Activated B cell treated with CpG ODN at 0.5 μM for 24 hours (primary cell): ENCODE measurements at places on chromosomes 16 and 17. TPM values are rescaled to one million over a fixed set of nuclear protein-coding genes. Genes with fewer than 3 reads are reported as not detected.

GRCh38 chr16:51573191-51573590 lies 422.1 kb upstream of the SALL1 start:
- DNase-seq, result no peak

- DNase-seq, result no peak
These were observed 25.8 kb downstream of the ABR start for GRCh38 chr17:1153795-1154546.

GRCh38 chr17:41942626-41943373 lies 12.4 kb downstream of the ODAD4 start:
- DNase-seq, result no peak

DNA sequence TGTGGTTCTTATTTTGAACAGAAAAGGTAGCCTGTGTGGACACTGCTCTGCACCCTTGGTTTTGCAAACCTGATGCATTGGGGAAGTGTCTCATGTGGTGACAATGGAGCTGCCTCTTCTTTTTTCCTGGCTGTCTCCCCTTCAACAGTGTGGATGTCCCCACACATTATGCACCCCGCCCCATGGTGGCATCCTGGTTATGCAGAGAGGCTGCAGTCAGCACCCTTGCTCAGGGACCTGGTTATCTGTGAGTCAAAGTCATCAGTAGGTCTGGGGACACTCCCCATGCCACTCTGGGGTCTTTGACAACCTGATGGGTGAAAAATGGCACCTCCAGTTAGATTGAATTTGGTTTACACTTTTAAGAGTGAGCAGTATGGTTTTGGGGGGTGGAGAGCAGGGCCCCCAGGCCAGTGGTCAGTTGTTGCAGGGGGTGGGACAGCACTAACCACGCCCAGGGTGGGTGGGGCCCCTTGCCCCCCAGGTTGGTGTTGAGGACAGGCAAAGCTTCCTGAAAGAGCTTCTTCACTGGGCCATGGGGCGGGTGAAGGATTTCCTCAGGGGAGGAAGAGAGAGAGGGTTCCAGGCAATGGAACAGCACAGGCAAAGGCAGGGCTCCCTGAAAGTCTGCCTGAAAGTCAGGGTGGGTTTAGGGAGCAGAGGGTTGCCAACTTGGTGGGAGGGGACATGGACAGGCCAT lies 24.6 kb upstream of the KCNJ12 start:
- DNase-seq, result no peak

Gene SYT17
- 21.2 and 25.4 TPM in 2 replicates for total RNA-seq

DNA sequence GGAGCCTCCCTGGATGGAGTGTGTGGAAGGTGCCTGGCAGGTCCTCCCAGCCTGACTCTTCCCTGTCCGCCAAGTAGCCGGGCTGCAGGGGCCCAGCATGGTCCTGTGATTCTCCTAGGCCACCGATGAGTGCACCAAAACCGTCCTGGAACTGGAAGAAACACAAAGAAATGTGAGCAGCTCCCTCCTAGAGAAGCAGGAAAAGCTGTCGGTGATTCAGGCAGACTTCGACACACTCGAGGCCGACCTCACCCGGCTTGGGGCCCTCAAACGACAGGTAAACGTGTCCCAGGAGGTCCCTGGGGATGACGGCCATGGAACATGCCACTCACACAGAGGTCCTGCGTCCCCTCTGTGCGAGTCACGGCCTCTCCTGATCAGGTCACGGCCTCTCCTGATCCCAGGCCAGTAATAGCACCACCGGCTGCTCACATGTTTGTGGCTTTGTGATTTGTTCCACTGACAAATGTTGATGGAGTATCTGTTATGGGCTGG lies 4.2 kb upstream of the GAA start:
- DNase-seq, result no peak

DNA sequence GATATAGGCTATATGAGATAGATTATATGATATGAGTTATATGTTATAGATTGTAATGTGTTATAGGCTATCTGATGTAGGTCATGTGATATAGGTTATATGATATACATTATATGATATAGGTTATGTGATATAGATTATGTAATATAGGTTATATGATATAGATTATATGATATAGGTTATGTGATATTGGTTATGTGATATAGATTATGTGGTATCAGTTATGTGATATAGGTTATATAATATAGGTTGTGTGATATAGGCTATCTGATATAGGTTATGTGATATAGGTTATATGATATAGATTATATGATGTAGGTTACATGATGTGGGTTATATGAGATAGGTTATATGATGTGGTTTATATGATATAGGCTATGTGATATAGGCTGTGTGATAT lies 68.5 kb downstream of the RGS9 start:
- no peak for DNase-seq

- DNase-seq, result no peak
These were observed 10.6 kb downstream of the CCDC102A start for GRCh38 chr16:57525761-57526160.

DNA sequence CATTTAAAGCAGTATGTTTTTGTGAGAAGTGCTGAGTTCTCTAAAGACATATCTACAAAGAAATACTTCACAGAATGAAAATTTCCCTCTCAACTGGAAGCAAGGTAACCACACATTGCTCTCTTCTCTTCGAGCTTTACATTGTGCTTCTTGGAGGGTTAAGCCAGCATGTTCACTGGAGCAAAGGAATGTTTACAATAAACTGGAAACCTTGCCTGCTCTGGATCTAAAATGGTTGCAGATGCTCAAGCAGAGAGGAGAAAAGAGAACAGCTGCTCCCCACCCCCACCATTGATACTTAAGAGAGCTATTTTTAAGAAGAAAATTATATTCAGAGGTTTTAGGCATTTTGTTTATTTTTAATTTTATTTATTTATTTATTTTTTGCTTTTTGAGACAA lies 213.1 kb downstream of the CEP112 start:
- no peak for DNase-seq

- DNase-seq, result no peak
These were observed 8.5 kb downstream of the NR1D1 start for GRCh38 chr17:40091691-40092397.

GRCh38 chr17:77914385-77915254 lies 43.9 kb upstream of the TNRC6C start:
- DNase-seq, result no peak

Gene SOX15
- total RNA-seq, result 0.24 and 0.64 TPM in 2 replicates

- DNase-seq, result no peak
These were observed 33.7 kb downstream of the TSC2 start for GRCh38 chr16:2081201-2082084.

- DNase-seq, result no peak
These were observed 44.3 kb upstream of the ENPP7 start for GRCh38 chr17:79686476-79686875.

Gene CCL3
- total RNA-seq, result 74.4 and 74.5 TPM in 2 replicates

DNA sequence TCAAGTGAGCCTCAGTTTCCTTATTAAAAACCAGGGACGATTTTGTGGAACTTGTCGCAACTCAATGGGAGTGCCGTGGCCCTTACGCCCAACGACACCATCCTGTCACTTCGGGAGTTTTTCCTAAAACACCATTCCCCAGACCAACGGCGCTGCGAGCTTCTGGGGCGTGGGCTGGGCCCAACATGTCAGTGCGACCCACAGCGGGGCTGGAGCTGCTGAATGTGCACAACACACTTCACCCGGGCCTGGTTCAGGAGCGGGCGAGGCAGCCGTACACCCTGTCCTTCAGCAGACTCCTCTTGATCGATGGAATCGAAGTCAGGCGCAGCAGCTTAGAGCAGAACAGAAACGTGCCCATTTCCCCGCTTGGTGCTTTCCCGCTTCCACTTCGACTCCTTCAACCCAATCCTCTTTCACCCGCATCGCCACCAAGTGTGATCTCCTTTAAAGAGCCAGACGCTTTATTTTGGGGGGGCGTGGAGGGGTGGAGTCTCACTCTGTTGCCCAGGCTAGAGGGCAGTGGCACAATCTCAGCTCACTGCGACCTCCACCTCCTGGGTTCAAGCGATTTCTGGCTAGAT lies 13.2 kb upstream of the SLC7A5 start:
- DNase-seq, result no peak

Gene FGF11
- total RNA-seq, result 1.3 and 2.8 TPM in 2 replicates

GRCh38 chr17:78878871-78879527 lies 24.0 kb downstream of the CEP295NL start:
- DNase-seq, result no peak

Gene CCL4
- 68.8 and 82.1 TPM in 2 replicates for total RNA-seq

DNA sequence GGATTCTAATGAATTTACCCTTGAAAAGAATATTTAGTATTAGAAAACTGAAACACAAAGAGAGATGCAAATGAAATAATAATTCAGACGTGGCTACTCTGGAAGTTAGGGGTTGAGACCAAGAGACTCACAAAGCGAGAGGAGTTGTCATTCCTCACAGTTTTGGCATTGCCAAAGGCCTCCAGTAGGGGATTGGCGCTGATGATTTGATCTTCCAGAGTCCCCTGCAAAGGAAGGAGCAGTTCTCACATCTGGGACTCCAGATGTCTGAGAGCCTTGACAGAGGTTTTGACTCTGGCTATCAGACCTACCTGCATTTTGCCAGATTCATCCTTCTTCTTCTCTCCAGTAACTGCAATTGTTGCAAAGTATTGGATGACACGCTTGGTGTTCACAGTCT lies 6.6 kb downstream of the MYH8 start:
- no peak for DNase-seq

Gene SOST
- not detected in 2 replicates for total RNA-seq

- DNase-seq, result no peak
These were observed 9.5 kb downstream of the TAOK1 start for GRCh38 chr17:29399634-29400033.

- no peak for DNase-seq
These were observed 268.9 kb upstream of the AXIN2 start for GRCh38 chr17:65830356-65830755.

- no peak for DNase-seq
These were observed 21.3 kb downstream of the GNA13 start for GRCh38 chr17:65035191-65035590.

GRCh38 chr17:78585006-78585630 lies 7.9 kb upstream of the DNAH17 start:
- no peak for DNase-seq

DNA sequence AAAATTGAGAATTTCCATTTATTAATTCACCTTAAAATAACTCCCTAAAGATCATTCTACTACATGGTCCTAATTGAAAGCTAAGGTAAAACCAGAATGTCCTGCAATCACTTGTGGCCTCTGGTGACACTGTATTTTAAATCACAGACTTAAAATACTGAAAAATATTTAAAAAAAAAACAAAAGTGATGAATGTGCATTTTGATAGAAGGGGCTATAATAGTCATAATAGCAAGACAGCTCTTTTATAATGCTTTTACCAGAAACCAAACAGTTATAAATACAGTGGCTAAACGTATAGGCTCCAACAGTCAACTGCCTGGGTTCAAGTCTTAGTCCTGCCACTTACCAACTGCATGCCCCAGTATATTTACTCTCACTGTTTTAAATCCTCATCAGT lies 21.2 kb downstream of the PHLPP2 start:
- DNase-seq, result no peak

- DNase-seq, result no peak
These were observed 551 bp upstream of the MLX start for GRCh38 chr17:42566215-42566882.

- no peak for DNase-seq
These were observed 25.9 kb upstream of the SMURF2 start for GRCh38 chr17:64687961-64688360.

DNA sequence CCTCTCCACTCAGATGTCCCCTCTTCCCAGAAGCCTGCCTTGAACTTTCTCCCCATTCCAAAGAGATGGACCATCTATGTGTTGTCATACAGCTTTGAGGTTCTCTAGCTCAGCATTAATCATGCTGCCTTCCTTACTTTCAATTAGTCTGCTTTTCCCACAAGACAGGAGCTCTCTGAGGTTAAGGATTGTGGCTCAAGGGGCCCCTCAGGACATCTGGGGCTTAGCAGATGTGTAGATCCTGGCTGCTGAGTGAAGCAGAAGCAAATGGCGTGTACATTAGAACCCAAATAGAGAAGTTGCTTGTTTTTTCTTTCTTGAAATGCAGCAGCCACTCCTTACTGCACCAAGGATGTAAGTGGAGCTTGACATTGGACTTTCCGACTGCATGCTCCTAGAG lies 330.5 kb upstream of the TNRC6C start:
- DNase-seq, result no peak

GRCh38 chr17:33218698-33219601 lies 74.1 kb downstream of the ASIC2 start:
- no peak for DNase-seq

DNA sequence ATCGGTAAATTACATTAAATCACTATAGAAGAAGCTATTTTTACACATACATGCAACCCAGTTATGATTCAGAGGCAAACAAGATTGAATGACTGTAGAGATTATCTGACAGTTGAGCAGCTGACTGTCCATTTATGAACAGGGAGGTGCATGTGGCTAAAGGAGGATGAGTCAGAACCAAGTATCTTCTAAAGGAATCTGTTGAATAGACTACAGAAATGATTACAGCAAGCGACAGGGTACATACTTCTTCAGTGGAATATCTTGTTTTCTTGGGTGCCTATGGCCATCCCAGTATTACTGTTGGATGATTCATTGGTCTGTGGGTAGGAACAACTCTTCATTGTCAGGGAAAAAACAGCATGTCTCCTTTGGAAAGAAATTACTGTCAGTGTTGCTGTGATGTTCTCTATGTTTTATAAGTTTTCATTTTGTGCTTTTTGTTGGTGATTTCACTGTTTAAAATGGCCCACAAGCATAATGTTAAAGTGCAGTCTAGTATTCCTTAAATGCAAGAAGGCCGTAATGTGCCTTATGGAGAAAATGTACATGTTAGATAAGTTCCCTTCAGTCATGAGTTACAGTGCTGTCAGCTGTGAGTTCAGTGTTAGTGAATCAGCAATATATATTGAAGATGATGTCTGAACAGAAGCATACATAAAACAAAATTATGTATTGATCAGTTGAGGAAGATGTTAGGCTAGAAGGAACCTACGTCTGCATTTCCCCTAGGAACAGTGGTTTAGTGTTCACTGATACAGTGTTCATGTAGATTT lies 27.0 kb downstream of the CBFB start:
- no peak for DNase-seq

Gene TEX14
- 0.16 and 0.42 TPM in 2 replicates for total RNA-seq

DNA sequence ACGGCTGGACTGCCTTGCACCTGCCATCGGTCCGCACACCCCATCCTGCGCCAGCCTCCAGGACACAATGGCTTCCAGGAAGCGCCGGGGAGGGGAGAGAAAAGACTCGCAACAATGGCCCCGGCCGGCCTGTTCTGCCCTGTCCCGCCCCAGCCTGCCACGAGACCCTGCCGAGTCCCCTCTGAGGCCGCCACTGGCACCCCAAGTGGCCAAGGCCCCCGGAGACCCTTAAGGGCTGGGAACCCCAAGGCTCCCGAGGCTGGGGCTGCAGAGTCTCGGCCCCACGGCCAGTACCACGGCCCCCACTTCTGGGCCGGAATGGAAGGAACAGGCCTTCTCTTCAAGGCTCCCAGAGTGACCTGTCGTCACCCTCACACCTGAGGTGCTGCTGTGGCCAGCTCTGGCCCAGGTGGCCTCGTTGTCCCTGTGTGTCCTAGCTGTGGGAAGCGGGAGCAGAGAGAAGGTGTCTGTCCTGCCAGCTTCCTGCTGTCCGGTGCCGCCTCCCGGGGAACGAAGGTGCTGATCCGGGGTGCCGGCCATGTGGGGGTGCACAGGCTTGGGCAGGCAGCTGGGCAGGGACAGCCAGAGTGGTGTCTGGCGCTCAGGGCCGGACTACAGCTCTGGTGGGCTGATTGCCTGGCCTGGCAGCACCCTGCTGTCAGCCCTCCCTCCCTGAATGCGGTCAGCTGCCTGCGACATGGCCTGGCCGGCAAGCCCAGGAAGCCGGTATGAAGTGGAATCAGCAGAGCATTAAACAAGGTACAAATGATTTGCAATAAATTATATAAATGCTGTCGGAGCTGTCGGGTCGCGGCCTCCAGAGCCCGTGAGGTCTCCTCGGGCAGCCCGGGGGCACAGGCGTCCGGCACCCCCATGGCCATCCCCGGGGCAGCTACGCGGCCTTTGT lies 8.2 kb upstream of the CACNA1H start:
- DNase-seq, result no peak

Gene GSG1L
- total RNA-seq, result not detected in 2 replicates

GRCh38 chr16:3759736-3760135 lies 42.4 kb upstream of the TRAP1 start:
- DNase-seq, result no peak
